ENCODE measurements at places on chromosomes 5 and 9.

DNA sequence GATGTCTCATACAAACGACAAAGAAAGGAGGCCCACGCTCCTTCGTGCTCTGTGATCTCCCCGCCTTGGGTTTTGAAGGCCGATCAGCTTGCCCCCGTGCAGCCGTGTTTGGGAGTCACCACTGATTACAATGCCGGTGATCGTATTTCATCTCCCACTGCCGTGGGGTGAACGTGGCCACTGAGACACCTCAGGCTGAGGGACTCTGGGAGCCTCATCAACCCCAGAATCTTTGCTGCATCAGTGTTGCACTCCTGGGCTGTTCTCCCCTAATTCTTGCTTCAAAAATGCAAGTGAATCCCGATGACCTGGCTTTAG lies 194.2 kb downstream of the HSPA4 start:
- no peak for DNase-seq

DNA sequence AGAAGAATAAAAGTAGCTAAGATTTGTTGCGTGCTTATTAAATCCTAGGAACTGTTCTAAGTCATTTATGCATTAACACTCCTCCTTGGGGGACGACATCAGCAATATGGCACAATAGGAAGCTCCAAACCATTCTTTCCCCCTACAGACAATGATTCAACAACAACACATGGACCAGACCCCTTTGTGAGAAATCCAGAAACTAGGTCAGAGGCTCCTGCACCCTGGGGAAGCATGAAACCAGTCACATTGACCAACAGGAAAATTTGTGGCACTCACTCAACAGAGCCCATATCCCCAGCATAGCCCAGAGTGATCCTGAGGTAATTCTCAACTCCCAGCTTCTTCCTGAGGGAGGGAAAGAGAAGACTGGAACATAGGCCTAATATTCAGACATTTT lies 294.4 kb downstream of the HINT1 start:
- DNase-seq = no peak

- no peak for DNase-seq
Measured at GRCh38 chr5:158115468-158115867, 256.5 kb upstream of the CLINT1 start.

DNA sequence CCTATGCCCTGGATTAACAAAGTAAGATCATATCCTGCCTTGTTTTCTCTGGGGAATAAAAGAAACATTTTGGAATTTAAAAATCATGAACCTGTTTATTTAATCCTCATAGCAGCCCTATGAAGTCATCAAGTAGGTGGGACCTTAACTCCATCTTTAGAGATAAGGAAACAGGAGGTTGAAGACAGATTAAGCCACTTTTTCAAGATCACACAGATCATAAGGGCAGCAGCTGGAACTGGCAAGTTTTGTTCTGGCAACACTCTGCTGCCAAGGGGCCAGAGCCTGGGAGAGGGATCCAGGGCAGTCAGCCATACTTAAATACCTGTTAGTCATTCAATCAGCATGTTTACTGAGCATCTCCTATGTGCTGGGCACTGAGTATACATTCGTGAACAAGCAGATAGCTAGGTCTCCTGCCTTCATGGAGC lies 63.7 kb downstream of the SLC1A1 start:
- no peak for DNase-seq

DNA sequence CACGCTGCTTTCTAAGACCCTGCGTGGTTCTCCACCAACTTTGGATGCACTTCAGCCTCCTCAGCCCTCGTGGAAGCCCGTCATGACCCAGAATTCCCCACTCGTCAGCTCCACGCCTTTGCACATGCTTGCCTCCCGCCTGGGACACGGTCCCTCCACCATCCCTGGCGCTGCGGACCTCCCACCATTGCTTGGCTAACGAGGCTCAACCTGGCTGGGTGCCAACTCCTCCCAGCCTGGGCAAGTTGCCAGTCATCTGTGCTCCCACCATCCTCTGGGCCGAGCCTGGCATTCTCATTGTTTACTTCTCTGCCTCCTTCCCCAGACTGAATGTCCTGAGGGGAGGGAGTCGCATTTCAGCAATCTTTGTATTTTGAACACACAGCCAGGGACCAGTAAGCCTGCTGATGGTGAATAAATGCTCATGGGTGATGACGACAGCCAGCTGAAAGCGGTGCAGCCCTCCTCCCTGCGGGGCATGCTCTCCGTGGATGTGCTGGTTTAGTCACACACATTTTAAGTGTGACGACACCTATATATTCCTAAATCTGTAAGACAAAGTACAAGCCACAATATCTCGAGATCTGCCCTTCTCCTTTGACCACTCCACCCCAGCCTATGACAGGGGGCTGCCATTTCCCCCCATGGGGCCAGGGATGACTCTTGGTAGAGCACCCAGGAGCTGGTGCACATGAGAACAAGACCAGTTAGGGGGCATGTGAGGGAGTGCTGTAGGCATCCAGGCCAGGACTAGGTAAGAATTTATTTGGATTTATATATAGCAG lies 37.6 kb downstream of the ANKRD33B start:
- DNase-seq = peak; percentile 87

DNA sequence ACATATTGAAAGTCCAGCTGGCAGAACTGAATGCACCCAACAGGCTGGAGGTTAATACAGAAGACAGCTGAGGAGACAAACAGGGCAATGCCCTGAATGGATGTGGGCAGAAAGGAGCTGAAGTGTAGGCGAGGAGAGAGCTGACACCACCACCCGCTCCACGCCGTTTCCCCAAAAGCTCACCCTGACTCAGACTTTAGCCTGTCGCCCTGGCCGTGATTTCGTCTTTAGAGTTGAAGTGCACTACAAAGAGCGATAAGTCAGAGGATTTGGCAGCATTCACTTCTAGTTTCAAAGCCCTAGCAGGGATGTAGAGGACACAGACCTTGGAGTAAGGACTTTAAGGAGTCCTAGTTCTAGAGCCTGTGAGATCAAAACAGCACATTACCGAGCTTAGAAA lies 2.2 kb upstream of the ERAP1 start:
- no peak for DNase-seq

DNA sequence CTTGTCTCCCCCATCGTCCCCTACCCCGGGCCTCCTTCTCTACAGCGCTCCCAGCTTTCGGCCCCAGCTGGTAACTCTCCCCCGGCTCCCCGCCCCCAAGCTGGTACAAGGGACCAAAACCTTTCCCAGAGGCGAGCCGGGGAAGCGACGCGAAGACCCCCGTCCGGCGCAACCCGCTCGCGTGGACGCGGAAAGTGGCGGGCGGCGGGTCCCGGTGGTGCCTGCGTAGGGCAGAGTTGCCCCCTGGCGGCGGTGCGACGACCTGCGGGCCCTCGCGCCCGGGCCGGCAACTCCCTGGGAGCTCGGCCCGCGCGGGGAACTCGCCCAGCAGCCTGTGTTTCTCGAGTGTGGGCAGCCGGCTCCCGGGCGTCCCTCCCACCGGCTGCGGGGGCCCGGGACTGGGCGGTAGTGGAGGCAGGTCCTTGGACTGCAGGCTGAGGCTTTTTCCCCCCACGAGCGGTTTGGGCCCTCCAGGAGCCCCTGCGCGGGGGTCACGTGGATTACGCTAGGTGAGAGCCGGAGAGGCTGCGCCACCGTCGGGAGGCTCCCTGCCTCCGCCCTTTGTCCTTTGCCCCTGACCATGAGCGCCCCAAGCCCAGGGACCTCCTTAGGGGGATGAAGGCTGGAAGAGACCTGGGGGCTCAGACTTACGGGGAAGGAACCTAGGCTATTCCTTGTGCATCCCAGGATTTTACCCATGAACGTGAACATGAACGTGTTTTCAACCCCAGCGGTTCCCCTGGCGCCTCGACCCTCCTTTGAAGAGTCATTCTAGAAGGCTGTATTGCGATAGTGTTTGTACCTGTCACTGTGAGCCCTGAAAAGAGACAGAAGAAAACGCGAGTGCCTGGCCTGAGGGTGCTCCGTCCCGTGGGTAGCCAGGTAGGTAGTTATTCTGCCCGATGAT lies 2.9 kb upstream of the FOXD1 start:
- DNase-seq = peak; percentile 15

GRCh38 chr5:36943584-36943983 lies 67.0 kb downstream of the NIPBL start:
- DNase-seq = no peak

- DNase-seq = no peak
Measured at GRCh38 chr9:33437205-33437604, 10.2 kb downstream of the AQP3 start.

- DNase-seq = no peak
Measured at GRCh38 chr9:135526730-135527571, 5.7 kb downstream of the LCN1 start.

DNA sequence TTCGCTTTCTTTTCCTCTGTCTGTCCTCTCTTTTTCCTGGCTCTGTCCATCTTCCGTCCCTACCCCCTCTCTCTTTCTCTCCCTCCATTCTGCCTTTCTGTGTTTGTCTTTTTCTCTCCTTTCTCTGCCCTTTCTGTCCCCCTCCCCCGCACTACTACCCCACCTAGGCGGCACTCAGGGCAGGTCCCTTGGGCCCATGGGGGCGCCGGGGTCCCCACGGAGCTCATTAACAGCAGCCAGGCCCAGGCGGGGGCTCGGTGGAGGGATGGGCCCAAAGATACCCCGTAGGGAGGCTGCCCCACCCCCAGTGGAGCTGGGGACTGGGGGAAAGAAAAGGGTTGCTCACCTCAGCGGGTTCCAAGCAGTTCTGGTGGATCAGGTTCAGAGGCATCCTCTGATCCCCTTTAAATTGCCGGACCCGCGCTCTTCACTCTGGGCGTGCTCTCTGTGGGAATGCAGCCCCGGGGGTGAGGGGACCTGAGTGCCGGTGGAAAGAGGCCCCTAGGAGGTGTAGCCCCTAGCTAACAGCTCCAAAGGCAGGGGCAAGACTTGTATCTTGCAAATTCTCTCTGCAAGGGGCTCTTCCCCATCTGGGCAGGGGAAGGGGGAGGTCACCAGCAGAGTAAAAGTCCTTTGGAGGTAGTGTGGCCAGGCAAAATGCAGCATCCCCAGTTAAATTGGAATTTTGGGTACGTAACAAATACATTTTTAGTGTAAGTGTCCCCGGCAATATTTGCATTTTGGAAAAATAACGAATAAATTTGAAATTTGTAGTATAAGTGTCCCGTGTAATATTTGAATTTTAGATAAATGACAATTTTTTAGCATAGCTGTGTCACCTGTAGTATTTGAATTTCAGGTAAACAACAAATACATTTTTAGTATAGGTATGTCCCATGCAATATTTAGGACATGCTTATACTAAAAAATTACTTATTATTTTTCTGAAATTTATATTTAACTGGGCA lies 7.4 kb downstream of the LHX2 start:
- DNase-seq = no peak

DNA sequence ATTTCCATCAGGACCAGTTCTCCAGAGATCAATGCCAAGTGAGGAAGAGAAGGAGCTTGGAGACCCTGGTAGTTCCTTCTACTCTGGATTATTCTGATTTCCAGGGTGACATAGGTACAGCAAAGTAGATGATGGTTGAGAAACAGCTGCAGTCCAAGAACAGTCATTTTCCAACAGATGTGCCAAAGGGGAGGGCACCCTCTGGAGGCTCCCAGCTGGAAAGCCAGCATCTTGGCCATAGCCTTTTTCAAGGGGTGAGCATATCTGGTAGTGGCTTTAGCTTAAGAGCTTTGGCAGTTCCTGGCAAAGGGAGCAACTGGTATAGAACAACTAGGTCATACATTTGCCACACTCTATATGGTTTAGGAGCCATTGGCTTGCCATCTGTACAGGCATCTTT lies 492.7 kb downstream of the RASEF start:
- DNase-seq = no peak

- DNase-seq = no peak
Measured at GRCh38 chr5:87190687-87191086, 77.0 kb upstream of the RASA1 start.

DNA sequence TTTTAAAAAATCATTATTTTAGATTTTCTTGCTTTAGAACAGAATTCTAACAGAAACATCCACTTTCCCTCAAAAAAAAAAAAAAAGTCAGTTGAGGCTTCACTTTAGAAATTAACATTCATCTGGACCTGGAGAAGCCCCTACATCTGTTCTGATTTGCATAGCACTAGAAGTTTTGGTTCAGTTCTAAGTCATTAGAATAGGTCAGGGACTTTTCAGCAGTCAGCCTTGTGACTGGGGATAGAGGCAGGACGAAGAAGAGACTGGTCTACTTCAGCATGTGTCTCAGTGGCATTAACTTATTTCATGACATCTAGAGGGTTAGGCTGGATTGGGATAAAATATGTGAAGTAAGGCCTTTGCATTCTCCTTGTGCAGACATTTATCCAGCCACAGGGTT lies 215.8 kb upstream of the DAB2 start:
- no peak for DNase-seq

DNA sequence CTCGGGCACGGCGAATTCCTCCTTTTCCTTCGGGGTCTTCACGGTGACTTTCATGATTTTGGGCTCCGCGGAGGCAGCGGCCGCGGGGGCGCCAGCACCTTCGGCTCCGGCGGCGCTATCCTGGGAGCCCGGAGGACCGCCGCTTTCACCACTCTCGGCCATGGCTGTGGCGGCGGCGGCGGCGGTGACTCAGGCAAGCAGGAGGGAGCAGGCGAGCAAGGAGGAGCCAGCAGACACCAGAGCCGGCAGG lies 315 bp downstream of the UBQLN1 start:
- peak; percentile 60 for DNase-seq

DNA sequence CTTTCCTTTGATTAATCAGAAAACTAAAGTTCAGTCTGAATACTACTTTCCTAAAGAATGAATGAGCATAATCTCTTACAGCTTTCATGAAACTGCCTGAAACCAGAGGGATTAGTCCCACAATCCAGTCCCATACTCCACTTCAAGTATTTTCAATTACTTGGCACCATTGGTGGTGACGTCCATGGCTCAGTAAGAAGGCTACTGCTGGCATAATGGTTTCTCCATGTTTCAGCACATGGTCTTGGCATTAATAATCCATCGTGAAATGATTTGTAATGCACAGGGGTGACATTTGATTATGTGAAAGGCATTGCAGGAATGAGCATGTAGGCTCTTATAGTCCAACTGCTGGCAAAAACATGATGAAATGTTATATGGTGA lies 23.4 kb downstream of the LIX1 start:
- no peak for DNase-seq

- DNase-seq = no peak
Measured at GRCh38 chr9:33223696-33224095, 16.3 kb upstream of the SPINK4 start.

- DNase-seq = no peak
Measured at GRCh38 chr5:96387616-96388015, 45.4 kb downstream of the PCSK1 start.

- DNase-seq = no peak
Measured at GRCh38 chr9:75083188-75083970, 4.6 kb downstream of the NMRK1 start.

GRCh38 chr5:125550274-125550673 lies 803.8 kb upstream of the ZNF608 start:
- no peak for DNase-seq

Measured in amniotic stem cell (primary cell).